ENCODE measurements at places on chromosomes 2 and 18.

DNA sequence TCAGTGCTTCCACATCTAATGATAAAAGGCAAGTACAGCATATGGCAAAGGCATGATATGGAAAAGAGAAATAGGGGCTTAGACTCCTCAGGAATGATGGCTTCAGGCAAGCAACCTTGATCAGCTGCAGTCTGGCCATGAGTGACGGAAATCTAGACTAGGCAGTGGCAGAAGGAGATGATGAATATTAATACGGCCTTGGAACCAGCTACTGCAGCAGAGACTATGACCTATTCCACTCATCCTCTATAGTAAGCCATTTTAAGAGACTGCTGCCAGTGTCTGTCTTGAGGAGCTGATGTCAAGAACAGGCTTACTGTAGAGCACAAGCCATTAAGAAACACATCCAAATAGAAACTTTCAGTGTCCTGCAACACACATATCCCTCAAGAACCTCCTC, 23.7 kb downstream of the ASXL2 start:
- peaks cover 51% of the 10 kb centered on the region for H3K4me1 ChIP-seq
- DNase-seq: no peak
- H3K27ac ChIP-seq: peak overlapping the region; percentile 64
- H3K27me3 ChIP-seq: no peaks in the 10 kb centered on the region

DNA sequence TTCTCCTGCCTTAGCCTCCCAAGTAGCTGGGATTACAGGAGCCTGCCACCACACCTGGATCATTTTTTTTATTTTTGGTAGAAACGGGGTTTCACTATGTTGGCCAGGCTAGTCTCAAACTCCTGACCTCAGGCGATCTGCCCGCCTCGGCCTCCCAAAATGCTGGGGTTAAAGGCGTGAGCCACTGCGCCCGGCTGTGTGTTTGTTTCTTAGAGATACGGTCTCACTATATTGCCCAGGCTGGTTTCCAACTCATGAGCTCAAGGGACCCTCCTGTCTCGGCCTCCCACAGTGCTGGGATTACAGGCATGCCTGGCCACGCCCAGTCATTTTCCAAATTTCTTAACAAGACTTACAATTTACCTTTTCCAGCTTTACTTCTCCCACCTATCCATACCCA, 940 bp upstream of the MRPL19 start:
- H3K27me3 ChIP-seq: no peaks in the 10 kb centered on the region
- H3K27ac ChIP-seq: peak overlapping the region; percentile 83
- H3K4me1 ChIP-seq: peaks cover 47% of the 10 kb centered on the region
- peaks cover 2% of the 10 kb centered on the region for H3K36me3 ChIP-seq
- H3K4me3 ChIP-seq: peak overlapping the region; percentile 95

DNA sequence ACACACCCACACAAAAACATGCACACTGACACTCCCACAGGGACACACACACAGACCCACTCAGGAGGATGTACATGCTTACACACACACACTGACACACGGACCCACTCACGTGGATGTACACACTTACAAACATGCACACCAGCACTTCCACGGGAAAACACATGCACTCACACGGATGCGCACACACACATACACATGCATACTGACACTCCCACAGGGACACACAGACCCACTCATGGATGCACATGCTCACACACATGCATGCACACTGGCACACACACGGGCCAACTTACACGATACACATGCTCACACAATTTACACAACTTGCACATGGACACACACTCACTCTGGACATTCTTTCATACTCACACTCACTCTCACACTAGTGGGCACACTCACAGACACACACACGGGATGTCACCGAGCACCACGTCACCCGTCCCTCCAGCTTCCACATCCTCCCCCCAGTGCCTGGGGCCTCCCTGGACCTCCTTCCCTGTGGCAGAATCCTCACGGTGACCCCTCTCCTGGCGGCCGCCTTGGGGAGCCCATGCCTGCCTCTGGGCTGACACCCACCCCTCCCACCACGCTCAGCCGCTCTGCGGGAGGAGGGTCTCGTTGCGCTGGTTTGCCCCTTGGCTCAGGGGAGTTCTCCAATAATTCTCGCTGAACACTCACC, 58.5 kb downstream of the TWIST2 start:
- no peak overlapping the region for H3K4me3 ChIP-seq
- DNase-seq: no peak
- no peaks in the 10 kb centered on the region for H3K36me3 ChIP-seq
- H3K27ac ChIP-seq: no peak overlapping the region

DNA sequence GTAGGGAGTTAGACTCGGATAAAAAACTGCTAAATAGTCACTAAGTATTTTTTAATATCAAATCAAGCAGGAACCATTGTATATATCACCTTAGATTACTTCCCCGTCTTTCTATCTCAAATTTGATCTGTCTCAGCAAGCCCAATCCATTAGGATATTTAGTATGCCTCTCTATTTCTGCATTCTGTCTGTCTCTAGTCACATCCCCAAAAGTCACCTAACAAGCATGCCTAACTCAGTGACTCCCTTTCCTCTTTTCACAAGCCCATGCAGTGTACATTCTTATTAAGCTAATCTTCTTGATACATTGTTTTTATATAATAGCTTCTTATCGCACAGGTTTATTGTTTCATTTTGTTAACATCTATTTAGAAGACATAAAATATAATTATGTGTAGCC, 57.8 kb downstream of the PDE1A start:
- no peaks in the 10 kb centered on the region for H3K27me3 ChIP-seq
- no peak for DNase-seq
- H3K4me3 ChIP-seq: no peak overlapping the region
- H3K27ac ChIP-seq: no peak overlapping the region

- no peak overlapping the region for H3K4me3 ChIP-seq
Measured at GRCh38 chr2:65146078-65146477, 16.2 kb upstream of the RAB1A start.

- H3K36me3 ChIP-seq: no peaks in the 10 kb centered on the region
- DNase-seq: peak; percentile 32
- peaks cover 14% of the 10 kb centered on the region for H3K4me1 ChIP-seq
- no peaks in the 10 kb centered on the region for H3K27me3 ChIP-seq
Measured at GRCh38 chr2:224909885-224910573, 132.2 kb downstream of the DOCK10 start.

DNA sequence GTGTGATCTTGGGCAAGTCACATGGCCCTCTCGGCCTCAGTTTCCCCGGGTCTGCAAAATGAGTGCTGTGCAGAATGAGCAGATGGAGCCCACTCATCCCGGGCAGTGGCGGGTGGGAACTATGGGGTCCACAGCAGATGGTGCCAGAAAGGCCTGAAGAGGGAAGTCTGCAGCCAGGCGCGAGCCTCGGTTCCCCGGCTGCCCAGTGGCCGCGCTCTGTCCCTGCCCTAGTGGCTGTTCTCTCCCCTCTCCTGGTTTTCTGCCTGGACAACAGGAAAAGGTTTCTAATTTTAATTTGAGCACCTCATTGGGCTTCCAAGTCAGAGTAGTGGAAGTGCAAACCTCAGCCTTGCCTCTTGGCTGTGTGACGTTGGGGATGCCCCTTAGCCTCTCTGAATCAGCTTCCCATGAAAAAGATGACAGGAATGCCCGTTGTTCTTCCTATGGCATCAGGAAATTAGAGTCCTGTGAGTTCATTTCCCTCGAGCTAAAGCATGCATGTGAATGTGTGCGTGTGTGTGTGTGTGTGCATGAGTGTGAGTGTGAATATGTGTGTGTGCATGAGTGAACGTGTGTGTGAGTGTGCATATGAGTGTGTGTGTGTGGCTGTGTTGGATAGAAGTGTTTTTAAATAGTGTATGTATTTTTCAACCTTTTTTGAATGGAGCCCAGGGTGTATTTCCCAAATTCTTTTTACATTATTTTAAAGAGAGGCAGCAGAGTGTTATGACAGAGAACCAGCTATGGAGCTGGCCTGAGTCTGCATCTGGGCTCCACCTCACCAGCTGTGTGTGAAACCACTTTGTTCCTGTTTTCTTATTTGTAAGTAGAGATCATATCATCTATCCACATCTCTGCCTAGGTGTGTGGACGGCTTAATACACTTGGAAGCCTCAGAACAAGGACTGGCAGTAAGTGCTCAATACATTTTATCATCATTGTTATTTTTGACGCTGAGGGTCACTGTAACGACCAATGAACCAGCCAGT, 41.3 kb downstream of the RRM2 start:
- no peaks in the 10 kb centered on the region for H3K36me3 ChIP-seq
- no peak for DNase-seq
- peaks cover 2% of the 10 kb centered on the region for H3K27me3 ChIP-seq
- H3K4me3 ChIP-seq: no peak overlapping the region

- no peak overlapping the region for H3K4me3 ChIP-seq
- no peak overlapping the region for H3K27ac ChIP-seq
- H3K27me3 ChIP-seq: no peaks in the 10 kb centered on the region
- H3K36me3 ChIP-seq: no peaks in the 10 kb centered on the region
- peaks cover 11% of the 10 kb centered on the region for H3K4me1 ChIP-seq
- no peak for DNase-seq
Measured at GRCh38 chr2:24411488-24412151, 51.3 kb upstream of the ITSN2 start.

DNA sequence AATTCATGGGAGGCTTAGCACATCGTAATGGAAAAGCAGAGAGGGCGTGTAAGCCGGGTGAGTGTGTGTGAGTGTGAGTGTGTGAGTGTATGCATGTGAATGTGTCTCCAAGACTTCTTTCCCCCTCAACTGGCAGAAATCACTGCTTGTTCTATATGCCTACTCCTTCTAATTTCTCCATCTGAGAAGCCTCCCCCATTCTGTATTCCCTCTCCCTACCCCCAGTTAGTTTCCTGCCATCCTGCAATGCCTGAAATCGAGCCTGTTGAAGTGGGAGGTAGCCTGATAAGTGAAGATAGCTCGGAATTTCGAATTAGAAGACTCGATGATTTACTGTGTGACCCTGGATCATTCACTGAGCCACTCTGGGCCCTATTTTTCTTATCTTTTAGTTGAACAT, 30.0 kb upstream of the YWHAQ start:
- no peak overlapping the region for H3K27ac ChIP-seq
- H3K27me3 ChIP-seq: no peaks in the 10 kb centered on the region

DNA sequence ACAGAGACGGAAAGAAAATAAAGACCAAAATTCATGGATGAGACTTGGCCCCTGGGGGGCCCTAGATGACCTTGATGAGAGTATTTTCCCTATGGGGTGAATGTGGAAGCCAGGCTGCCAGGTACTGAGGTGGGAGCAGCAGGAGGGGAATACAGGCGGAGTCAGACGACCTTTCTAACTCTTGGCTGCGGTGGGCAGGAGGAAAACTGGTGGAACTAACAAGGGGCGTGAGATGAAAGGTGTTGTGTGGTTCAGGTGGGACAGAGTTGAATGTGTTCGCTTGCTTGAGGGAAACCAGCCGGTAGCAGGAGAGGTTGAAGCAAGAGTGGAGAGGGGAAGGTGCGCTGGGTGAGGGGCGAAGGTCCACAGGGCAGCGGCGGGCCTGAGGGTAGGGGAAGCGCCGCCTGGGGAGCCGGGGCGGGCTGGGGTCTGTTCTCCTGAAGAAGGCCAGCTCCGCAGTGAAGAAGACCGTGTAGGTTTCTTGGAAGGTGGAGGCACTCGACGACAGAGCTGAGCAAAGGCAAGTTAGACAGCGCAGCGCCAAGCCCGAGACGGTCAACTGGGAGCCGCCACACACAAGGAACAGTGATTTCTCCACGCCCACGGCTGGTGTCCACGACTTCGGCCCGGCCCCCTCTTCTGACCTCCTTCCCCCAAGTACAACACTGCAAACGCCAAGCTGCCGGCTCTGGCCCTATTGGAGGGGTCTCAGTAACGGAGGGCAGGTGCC, 61.7 kb downstream of the GNAL start:
- no peak overlapping the region for H3K27ac ChIP-seq
- H3K27me3 ChIP-seq: peaks cover 47% of the 10 kb centered on the region
- H3K36me3 ChIP-seq: no peaks in the 10 kb centered on the region

GRCh38 chr2:63048367-63049171, 2.1 kb upstream of the OTX1 start:
- DNase-seq: peak; percentile 29
- H3K36me3 ChIP-seq: peaks cover 6% of the 10 kb centered on the region
- no peak overlapping the region for H3K4me3 ChIP-seq
- H3K27ac ChIP-seq: no peak overlapping the region

DNA sequence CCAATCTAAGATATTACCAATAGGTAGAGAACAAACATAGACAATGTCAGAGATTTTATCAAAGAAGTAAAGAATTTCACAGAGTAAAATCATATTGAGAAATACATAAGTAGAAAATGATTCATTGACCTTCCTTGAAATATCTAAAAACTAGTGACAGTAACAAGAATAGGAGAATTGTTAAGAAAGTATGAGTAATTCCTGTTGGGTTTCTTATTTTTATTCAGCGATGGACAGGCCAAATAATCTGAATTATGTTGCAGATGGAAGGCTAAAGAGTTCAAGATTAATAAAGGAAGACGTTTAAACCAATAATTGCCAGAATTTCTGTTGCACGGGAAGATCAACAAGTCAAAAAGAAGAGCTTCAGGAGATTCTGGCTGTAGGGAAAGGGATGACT, 163.4 kb upstream of the RASGRP3 start:
- DNase-seq: no peak
- H3K27me3 ChIP-seq: no peaks in the 10 kb centered on the region
- no peak overlapping the region for H3K4me3 ChIP-seq

DNA sequence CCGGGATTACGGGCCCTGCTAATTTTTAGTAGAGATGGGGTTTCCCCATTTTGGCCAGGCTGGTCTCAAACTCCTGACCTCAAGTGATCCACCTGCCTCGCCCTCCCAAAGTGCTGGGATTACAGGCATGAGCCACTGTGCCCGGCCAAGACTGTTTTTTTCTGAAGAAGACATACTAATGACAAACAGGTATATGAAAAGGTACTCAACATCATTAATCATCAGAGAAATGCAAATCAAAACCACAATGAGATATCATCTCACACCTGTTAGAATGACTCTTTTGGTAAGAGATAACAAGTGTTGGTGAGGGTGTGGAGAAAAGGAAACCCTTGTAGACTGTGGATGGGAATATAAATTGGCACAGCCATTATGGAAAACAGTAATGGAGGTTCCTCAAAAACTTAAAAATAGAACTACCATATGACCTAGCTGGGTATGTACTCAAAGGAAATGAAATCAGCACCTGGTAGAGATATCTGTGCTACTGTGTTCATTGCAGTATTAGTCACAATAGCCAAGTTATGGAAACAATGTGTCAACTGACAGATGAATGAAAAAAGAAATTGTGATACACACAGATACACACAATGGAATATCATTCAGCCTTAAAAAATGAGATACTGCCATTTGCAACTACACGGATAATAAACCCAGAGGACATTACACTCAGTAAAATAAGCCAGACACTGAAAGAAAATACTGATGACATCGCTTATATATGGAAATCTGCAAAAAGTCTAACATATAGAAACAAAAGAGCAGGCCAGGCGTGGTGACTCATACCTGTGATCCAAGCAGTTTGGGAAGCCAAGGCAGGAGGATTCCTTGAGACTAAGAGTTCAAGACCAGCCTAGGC, 20.8 kb downstream of the SOS1 start:
- H3K27me3 ChIP-seq: no peaks in the 10 kb centered on the region
- H3K4me1 ChIP-seq: peaks cover 20% of the 10 kb centered on the region
- H3K4me3 ChIP-seq: no peak overlapping the region
- no peak overlapping the region for H3K27ac ChIP-seq
- no peak for DNase-seq
- no peaks in the 10 kb centered on the region for H3K36me3 ChIP-seq

Measured in psoas muscle (tissue), 8 donors.